A172 (cell line): ENCODE measurements at places on chromosomes 7 and 10. TPM values are rescaled to one million over a fixed set of nuclear protein-coding genes. Genes with fewer than 3 reads are reported as not detected.

NUTM2B gene
- 1.2 TPM in 2 replicates for total RNA-seq

DKK1 gene
- 997 and 1,320 TPM in 2 replicates for total RNA-seq

CUL2 gene
- 38.9 and 42.7 TPM in 2 replicates for total RNA-seq

HOXA6 gene
- total RNA-seq: 0.48 TPM in 1 of 2 replicates, not detected in the other

CTTNBP2 gene
- total RNA-seq: not detected in 2 replicates

MUC12 gene
- not detected in 2 replicates for total RNA-seq

CUBN gene
- 0.14 and 0.60 TPM in 2 replicates for total RNA-seq

SDK1 gene
- total RNA-seq: 1.8 and 2.5 TPM in 2 replicates

SEMA3A gene
- 11.6 and 16.2 TPM in 2 replicates for total RNA-seq

POMZP3 gene
- 12.8 and 19.4 TPM in 2 replicates for total RNA-seq

SPACDR gene
- total RNA-seq: 0.60 and 8.3 TPM in 2 replicates

SPDYE9 gene
- total RNA-seq: not detected in 2 replicates

LHFPL3 gene
- not detected in 2 replicates for total RNA-seq

GIMAP5 gene
- not detected in 2 replicates for total RNA-seq

GLI3 gene
- 2.5 and 2.8 TPM in 2 replicates for total RNA-seq

LIPN gene
- not detected in 2 replicates for total RNA-seq

TRIM50 gene
- not detected in 2 replicates for total RNA-seq
